ENCODE measurements at places on chromosomes 7 and 10. TPM values are rescaled to one million over a fixed set of nuclear protein-coding genes. Genes with fewer than 3 reads are reported as not detected.

DNA sequence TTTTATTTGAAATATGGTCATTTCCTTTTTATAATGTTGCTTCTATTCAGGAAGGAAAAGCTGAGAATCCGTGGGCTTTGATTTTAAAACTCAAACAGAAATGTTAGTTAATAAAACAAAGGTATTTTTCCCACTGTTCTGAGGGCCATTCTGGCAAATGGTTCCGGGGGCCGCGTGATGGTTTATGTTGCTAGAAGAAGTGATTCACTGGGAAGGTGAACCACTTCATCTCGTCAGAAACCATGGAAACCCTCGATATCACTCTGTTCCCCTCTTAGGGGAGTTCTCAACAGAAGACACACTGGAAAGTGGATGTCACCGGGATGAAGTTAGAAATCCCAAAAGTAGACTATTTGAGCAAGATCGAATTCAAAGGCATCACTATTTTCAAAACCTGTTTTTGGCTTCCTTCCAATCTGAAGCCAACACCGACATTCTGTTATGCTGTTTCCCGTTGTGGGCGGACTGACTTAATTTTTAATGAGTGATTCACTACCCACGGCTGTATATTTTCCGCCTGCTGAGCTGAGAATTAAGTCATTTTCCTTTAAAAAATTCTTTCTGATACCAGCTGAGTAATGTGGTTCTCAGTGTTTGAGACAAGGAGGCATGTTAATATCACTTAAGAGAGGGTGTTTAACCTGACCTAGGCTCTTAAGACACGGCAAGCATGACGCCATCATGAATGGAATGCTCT lies 84.1 kb downstream of the PTPRE start:
- peak; percentile 80 for ATAC-seq

GRCh38 chr7:5381071-5381772 lies 42.4 kb downstream of the TNRC18 start:
- ATAC-seq, result no peak

GRCh38 chr10:7218968-7219367 lies 191.9 kb downstream of the SFMBT2 start:
- no peak for ATAC-seq

DNA sequence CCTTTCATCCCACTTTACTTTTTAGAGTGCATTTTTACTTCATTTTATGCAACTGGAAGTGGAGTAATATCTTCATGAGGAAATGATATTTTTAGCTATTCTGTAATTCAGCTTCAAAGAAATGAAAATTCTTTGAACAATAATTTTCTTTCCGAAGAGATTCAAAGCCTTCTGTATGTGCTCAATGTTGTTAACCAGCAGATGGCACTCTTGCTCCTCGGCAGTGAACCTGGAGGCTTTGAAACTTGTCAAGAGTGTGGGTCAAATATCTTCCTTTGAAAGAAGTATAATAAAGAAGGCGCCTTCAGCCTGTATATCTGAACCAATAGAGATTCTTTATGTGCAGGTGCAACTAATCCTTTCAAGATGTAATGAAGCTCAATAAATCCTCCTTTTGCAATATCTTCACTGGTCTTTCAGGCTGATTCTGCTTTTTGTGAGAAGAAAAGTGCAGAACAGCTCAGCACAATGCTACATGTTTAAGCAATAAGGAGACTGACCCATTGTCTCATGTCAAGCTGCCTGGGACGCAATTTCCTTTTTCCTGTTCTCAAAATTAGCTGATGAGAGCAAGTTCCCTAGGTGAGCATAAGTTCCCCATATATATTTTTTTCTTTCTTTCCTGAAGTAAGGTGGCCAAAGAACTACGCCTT lies 258.4 kb downstream of the SEMA3A start:
- ATAC-seq, result peak; percentile 31

DNA sequence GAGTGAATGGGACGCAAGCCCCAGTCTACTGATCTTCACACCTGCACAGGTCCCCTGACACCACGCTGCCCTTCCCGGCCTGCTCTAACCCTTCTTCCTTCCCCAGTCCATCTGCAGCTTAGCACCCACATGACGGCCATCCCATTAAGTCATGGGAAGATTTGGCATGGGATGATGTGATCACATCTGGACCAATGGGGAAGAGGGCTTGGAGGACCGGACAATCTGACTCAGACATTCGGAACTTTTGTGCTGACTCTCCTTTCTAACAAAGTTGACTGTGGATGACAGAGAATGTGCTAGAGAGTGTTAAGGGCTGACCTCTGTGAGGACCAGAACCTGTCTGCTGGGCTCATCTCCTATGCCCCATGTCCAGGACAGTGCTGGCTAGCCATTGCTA lies 15.6 kb downstream of the CXCL12 start:
- no peak for ATAC-seq

Gene AASS
- 2.2 TPM for total RNA-seq

Gene C10orf71
- not detected for total RNA-seq

Gene DEPP1
- 0.73 TPM for total RNA-seq
